NCI-H446 (cell line): ENCODE measurements at places on chromosomes 12 and 14.

DNA sequence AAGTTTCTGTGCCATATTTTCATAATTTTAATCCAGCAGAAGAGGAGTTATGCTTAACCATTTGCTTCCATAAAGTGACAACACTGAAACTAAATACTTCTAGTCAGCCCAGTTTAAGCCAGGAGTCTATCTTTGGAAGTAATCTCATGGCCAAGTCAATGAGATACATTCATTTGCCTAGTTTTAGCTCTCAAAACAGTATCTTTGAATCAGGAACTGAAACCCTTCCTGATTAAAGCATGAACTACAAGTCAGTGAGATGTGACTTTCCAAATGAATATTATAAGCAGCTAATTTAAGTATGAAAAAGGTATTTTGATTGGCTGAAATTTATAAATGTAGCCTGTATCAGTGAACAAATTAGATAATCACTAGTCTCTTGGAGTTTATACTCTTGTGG lies 491.5 kb downstream of the SLC6A15 start:
- no peak for DNase-seq

DNA sequence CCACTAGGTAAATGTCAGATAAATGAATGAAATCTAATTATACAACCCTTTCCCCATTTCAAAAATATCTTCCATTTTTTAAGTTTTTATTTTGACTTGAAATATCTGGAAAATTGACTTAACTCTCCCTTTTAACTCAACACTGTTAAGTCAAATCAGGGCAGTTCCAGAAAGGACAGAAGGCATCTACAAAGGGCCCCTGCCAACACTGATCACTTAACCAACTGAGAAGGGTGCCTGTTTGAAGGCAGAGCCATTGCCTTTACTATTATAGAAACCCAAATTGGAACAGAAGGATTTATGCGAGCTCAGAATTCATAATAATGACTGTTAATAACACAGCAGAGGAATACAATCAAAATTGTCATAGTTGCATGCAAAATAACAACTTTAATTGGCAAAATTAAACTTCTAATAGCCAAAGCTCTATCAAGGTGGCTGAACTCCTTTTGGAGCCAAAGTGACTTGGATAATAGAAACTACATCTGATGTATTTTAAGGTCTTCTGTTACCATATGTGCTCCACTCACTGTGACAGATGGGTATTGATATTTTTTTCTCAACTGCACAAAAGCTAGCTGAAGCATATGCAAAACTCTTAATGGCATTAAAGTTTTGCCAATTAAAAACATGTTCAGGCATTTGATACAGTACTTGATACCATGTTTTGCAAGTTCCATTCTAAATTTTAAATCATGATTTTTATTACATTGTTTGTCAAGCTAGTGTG lies 383.8 kb downstream of the NOVA1 start:
- DNase-seq: peak; percentile 47

- no peak for DNase-seq
Observed at GRCh38 chr14:68947802-68948201, 31.3 kb downstream of the ACTN1 start.

GRCh38 chr12:112430929-112431328 lies 12.2 kb downstream of the PTPN11 start:
- DNase-seq: no peak

DNA sequence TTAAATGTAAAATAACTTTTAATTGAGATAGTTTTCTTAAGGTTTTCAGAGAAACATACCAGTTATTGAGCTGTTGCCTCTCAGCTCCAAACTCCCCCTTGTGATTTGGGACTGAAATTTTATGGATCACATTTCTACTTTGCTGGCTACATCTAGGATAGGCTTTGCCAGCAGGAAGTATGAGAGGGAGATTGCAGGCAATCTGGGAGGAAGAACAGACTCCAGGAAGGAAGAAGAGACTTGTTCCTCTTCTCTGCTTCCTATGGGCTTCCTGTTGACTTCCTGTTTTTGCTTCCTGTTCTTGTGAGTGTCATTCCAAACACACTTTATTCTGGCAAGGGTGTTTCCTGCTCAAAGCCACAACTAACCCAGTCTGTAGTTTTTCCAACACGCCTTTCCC lies 312.9 kb downstream of the ITPR2 start:
- DNase-seq: peak; percentile 42

DNA sequence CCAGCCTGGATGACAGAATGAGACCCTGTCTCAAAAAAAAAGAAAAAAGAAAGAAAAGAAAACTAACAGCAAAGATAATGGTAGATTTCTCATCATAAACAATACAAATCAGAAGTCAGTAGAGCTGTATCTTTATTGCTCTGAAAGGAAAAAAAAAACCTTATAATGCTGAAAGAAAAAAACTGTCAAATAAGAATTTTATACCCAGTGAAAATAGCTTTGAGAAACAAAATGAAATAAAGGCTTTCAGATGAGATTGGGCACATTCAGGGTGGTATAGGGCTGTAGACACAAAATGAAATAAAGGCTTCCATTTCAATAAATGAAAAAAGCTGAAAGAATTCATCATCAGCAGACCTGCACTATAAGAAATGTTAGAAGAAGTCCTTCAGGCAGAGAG lies 105.0 kb upstream of the FOXN3 start:
- DNase-seq: no peak

DNA sequence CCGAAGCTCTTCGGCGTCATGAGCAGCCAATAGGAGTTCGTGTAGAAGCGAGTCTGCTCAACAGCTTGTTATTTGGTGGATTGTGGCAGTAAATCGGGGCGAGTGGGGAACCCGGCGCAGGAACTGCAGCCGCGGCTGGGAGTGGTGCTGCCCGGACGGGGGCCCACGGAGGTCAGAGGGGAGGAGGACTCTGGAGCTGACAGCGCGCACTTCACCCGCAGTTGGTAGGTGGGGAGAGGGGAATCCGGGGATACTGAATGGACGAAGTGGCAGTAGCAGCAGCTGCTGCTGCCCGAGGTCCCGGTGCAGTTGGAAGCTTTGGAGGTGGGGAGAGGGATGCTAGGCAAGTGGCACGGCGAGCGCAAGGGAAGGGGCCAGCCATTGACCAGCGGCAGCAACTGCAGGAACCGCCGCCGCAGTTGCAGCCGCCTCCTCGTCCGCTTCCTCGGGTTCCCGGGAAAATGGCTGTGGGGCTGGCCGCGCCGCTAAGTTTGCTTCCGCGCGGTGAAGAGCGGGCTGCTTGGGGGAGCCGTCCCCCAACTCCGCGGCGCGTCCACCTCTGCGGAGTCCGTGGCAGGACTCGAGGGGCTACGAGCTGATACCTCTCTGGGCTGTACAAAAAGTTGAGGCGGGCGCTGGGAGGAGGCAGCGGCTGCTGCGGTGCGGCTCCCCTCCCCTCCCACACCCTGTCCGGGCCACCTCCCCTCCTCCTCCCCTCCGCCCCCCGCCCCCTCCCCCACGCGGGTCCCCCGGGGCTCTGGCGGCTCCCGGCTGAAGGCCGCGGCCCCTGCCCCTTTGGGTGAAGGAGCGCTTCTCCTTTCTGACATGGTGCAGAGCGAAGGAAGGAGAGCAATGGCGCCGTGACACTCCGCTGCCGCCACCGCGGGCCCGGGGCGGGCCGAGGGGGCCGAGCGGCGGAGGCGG lies at the start of gene ARID4A:
Gene ARID4A (plus strand): TSS at position 79 of the 924 bp plus-strand sequence. CDS start 1,300 bp downstream, outside the sequence.
- peak; percentile 4 for DNase-seq

DNA sequence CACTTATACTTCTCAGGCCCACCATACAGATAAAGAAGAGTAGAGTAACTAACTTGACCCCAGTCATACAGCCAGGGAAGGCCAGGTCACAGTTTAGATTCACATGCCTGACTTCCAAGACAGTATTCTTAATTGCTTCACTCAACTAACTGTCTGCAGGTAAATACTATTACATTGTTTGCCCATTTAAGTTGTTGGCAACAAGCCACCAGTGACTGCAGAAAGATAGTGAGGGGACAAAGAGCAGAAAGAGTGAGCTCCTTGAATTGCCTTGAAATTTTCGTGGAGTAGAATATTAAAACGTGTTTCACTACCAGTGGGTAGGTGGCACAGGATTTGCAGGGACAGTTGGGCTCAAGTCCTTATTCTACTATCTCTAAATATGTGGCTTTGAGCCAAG lies 146.3 kb upstream of the RMST start:
- no peak for DNase-seq

GRCh38 chr14:36134038-36134437 lies 42.5 kb downstream of the PTCSC3 start:
- DNase-seq: no peak

DNA sequence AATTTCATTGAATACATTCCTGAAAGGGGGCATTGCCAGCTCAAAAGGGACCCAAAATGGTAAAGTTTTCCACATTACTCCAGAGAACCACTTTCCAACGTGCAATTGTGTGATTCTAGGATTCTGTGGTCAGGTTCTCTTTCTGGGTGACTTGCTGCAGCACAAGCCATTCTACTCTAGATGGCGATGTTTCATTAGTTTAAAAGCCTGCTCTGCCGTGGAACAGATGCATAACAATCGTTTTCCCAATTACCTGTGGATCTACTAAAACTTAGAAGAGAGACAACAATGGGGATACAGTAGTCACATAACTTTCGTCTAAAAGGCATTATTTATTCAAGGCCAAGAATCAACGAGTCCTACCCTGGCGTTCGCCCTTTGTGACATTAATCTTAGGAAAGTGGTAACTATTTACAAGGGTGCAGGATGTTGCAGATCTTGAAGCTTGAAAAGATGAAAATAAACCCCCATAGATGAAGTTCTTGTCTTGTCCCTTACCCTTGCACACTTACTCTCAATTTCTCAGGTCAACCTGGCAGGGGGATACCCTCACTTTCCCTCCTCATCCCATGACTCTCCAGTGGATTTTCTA lies 400.9 kb downstream of the SNAPC1 start:
- peak; percentile 1 for DNase-seq

DNA sequence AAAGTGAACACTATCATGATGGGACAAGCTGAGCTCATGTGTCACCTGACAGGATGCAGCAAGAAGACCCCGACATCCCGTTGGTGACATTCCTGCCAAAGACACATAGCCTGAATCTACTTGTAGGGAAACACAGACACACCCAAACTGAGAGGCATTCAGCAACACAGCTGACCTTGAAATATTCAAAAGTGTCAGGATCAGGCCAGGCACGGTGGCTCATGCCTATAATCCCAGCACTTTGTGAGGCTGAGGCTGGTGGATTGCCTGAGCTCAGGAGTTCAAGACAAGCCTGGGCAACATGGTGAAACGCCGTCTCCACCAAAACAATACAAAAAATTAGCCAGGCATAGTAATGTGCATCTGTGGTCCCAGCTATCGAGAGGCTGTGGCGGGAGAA lies 232.0 kb upstream of the PLXNC1 start:
- no peak for DNase-seq

GRCh38 chr12:26488351-26488750 lies 293.0 kb downstream of the SSPN start:
- no peak for DNase-seq

DNA sequence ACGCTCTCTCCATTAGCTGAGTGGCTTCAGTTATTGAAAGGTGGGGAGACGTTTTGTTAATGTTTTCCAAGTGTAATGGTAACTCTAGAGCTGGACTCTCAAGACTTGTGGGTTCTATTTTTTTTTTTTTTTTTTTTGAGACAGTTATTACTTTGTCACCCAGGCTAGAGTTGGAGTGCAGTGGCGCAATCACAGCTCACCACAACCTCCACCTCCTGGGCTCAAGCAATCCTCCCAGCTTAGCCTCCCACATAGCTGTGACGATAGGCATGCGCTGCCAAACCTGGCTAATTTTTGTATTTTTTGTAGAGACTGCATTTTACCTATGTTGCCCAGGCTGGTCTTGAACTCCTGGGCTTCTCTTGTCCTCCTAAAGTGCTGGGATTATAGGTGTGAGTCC lies 26.2 kb downstream of the ATF1 start:
- DNase-seq: no peak

GRCh38 chr12:2297004-2297403 lies 244.2 kb downstream of the CACNA1C start:
- DNase-seq: no peak

DNA sequence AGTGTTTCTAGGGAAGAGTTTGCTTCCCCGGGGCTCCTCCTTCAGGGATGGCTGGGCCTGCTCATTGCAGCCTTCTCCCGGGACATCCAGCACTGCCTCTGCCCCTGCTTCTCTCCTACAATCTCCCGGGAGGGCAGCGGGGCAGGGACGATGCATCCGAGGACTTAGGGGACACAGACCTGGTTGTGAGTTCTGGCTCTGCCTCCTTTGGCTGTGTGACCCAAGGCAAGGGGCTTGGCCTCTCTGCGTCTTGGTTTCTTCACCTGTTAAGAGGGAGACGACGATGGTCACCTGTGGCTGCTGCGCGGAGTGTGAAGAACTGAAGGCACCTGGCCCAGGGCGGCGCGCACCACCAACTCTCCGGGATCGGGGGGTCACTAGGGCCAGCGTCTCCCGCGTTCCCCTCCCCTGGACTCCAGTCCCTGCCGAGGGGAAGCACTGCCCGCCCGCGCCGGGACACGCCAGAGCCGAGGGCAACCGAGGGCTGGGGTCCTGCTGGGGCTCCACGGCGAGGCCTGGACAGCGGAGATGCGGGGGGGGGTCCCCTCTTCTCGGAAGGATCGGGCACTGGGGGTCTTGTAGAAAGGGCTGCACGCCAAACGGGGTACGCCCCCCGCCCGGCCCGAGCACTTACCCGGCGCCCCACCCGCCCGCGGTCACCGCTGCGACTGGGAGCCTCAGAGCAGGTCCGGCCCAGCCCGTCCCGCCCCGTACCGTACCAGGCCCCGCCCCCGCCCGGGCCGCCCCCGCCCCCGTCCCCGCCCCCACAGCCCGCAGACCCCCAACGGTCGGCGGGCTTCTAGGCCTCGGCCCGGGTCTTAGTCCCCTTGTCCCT lies at the start of gene HVCN1:
Gene HVCN1 (minus strand): TSS at position 670 of the 835 bp plus-strand sequence. CDS start 5,870 bp downstream, outside the sequence.
- no peak for DNase-seq

- no peak for DNase-seq
Observed at GRCh38 chr14:34452258-34452822, 9.7 kb downstream of the SPTSSA start.

GRCh38 chr14:34498684-34499412 lies 36.8 kb upstream of the SPTSSA start:
- DNase-seq: peak; percentile 64

DNA sequence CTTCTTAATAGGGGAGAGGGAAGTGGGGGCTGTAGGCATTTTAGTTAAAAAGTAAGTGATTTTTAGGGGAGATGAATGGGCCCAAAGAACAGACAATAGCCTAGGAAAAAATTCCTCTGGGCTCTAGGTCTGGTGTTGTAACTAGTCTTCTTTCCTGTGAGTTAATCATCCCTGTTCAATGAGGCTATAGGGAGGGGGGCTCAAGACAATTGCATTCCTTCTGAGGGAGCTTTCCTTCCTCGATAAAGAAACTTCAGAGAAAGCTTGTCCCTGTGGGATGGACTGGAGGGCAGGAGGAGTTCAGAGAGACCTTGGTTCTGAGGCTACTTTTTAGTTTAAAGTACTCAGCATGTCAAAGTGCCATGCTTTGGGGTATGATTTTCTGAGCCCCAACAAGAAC lies 127.2 kb downstream of the BBS10 start:
- DNase-seq: no peak

- no peak for DNase-seq
Observed at GRCh38 chr12:79247494-79247893, 382.9 kb downstream of the SYT1 start.

- no peak for DNase-seq
Observed at GRCh38 chr12:15756822-15757221, 32.4 kb downstream of the EPS8 start.

- no peak for DNase-seq
Observed at GRCh38 chr12:25401547-25402345, 151.0 kb upstream of the KRAS start.

GRCh38 chr14:33793398-33794110 lies 157.3 kb downstream of the EGLN3 start:
- DNase-seq: no peak
